ENCODE measurements at places on chromosomes 13 and 19.

GRCh38 chr13:48266150-48266549 is 33.1 kb downstream of the ITM2B start:
- no peak for DNase-seq

- DNase-seq, result no peak
These were observed 228.6 kb downstream of the LMO7 start for GRCh38 chr13:75864718-75865117.

DNA sequence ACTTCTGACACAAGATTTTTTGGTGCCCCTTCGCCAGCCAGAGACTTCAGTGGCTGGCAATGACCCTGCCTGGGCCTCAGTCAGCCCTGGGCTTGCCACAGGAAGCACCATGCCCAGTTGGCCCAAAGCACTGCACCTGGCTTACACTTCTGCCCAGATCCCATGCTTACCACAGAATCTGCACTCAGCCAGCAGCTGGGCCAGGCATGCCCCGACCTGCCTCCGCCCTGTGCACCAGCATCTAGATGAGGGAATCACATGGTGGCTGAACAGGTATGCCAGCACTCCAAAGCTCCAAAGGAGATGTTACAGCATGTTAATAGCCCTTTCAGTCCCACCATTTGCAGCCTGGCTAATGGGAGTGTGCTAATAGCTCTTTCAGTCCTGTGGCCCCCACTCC is 690.9 kb downstream of the SLITRK6 start:
- DNase-seq, result no peak

- DNase-seq, result peak; percentile 54
These were observed 4.8 kb downstream of the TTC9B start for GRCh38 chr19:40213251-40213829.

DNA sequence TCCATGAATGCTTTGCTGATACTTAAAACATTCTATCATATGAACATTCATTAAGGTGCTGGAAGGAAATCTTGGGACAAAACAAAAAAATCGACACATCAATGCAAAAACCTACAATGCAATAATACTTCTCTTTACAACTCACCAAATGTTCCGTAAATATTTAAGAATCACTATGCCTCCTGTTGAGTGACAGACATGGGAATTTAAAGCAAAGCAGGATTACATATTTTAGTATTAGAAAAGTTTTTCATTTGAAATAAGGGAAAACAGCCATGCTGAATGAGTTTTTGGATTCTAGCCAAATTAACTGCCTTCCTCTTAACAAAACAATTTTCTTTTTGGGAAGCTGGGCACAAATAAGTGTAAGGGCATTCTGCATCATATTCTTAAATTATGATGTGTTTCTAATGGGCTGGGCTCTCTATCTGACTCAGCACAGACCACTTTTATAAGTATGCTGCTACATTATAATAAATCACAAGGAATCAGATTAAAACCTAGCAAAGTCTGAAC is 93.7 kb downstream of the RBM26 start:
- DNase-seq, result no peak

- no peak for DNase-seq
These were observed 154.2 kb upstream of the KLF12 start for GRCh38 chr13:74288361-74288911.

- peak; percentile 32 for DNase-seq
These were observed 56.3 kb downstream of the PSG3 start for GRCh38 chr19:42683917-42684513.

DNA sequence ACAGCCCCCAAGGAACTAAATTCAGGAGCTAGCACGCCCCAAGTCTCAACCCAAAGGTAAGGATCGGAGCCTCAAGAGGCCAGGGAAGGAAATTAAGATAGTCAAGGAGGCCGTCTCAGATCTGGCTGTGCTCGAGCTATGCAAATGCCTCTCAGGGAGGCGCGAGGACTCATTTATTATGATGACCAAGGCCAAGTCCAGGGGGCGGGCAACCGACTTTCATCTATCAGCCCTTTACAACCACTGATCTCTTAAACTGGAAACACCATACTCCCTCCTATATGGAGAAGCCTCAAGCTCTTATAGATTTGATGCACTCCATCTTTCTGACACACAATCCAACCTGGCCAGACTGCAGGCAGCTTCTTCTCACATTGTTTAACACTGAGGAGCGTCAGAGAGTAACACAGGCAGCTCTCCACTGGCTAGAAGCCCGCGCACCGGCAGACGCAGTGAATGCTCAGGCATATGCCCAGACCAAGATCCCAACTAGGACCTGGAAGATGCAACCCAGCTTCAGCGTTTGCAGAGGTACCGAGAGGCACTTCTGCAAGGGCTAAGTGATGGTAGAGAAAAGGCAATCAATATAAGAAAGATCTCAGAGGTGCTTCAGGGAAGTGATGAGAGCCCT is 9.6 kb upstream of the SLC15A1 start:
- no peak for DNase-seq

GRCh38 chr13:93689333-93689732 is 462.7 kb downstream of the GPC6 start:
- DNase-seq, result no peak

- peak; percentile 13 for DNase-seq
These were observed 8.6 kb downstream of the GTF2F1 start for GRCh38 chr19:6384381-6384780.

DNA sequence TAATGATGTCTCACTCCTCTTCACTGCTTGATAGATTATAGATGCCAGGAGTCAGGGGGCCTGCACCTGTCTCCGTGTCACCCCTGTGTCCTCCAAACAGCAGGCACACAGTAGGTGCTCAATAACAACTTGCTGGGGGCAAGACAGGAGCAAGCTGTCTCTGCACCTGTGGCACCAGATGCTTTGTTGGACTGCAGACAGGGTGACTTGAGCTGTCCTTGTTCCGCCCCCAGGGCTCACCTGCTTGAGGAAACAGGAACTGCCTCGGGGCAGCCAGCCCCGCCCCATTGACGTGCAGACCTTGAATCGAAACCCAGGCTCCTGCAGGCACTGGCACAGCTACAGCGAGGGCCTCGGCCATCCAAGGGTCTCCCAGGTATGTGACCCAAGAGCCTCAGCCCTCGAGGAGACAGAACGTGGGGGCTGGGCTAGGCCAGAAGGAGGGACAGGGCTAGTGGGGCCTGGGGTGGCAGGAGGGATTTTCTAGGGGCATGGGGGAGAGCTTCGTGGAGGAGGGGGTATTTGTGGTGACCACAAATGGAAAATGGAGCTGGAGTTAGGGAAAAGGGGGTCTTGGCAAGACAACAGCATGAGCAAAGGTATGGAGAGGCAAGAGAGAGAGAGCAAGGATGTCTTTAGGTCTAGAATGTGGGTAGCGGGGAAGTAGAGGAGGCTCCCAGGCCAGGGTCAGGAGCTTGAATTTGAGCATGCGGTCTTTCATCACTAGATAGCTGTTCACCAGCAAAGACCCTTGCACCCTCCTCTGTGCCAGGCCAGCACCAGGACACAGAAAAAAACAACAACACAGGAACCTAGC is at the start of gene HSH2D:
TSS of gene HSH2D (plus strand) at position 287 of the 817 bp plus-strand sequence. CDS start 5,066 bp downstream, outside the sequence.
- peak; percentile 82 for DNase-seq

DNA sequence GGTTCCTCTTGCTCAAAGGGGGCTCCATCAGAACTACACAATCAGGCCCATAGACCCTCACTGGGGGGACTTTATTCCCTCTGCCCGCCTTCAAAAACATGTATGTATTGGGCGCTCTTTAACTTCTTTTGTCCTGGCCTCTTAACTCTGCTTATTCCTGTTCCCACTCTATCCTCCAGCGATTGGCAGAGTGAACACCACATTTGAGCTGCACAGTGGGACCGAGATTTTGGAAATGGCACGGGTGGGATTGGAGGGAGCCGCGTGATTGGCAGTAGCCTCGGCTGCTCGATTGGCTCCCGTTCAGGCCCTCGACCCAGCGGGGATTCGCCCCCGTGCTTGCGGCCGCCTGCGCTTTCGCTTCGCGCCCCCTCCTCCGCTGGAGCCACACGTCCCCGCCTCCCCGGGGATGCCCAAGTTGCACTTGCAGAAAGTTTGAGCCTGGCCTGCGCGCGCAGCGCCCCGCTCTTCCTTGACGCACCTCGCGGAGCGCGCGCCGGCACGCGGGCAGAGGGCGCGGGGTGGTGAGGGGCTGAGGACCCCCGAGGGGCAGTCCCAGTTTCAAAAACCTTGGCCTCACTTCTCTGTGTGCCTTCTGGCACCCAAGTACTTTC is at the start of gene ZIC5:
TSS of gene ZIC5 (minus strand) at position 192 of the 614 bp plus-strand sequence. CDS start at position 28, 164 bp downstream.
- DNase-seq, result peak; percentile 93

GRCh38 chr13:59274958-59275727 is 888.6 kb downstream of the DIAPH3 start:
- no peak for DNase-seq

GRCh38 chr13:75079226-75079625 is 402.7 kb downstream of the TBC1D4 start:
- no peak for DNase-seq

DNA sequence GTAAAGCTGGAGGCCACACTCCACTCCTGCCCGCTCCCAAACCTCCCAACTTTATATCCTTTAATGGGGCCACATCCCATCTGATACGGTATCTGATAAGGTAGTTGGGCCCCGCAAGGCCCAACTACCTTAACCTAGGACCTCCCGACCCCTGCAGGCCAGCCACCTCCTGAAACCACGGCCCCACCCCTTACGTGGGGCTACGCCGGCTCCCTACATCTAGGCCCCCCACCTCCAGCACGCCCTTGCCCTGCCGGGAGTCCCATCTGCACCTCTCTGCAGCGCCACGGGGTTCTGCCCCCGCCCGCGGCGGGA is 2.2 kb downstream of the IGFLR1 start:
- no peak for DNase-seq

GRCh38 chr19:48551437-48552302 is at the start of gene SULT2B1:
SULT2B1 (plus strand) TSS chr19:48552172; CDS start chr19:48552253, 81 bp downstream.
- peak; percentile 58 for DNase-seq
